ENCODE measurements at places on chromosomes 1 and 21.

DNA sequence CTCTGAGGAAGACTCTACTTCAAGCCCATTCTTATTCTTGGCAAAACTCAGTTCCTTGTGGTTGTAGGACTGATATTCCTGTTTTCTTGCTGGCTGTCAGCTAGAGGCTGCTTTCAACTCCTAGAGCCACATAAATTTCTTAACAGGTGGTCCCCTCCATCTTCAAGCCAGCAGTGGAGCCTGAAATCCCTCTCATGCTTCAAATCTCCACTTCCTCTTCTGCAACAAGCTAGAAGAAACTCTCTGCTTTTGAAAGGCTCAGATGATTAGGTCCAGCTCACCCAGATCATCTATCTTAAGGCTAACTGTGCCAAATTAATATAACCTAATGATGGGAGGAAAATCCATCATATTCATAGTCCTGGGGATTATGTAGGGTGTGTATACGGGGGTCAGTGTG is 43.2 kb upstream of the CD34 start:
- no peak for DNase-seq

DNA sequence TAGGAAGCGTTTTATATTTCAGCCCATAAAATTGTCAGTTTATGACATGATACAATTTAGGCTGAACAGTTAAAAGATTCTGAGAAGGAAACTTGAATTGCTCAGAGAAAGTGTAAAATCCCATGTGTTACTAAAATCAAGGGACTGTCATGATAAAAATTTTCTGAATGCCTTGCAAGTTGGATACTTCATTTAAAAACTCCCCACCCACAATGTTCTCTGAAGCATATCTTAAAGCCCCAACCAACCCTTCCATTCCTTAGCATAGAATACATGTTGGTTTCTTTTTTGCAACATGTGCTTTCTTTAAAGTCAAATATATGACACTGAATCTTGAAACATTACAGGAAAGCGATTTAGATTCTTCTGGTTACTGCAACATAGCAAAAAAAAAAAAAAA is 97.4 kb downstream of the MRPL39 start:
- DNase-seq, result no peak

DNA sequence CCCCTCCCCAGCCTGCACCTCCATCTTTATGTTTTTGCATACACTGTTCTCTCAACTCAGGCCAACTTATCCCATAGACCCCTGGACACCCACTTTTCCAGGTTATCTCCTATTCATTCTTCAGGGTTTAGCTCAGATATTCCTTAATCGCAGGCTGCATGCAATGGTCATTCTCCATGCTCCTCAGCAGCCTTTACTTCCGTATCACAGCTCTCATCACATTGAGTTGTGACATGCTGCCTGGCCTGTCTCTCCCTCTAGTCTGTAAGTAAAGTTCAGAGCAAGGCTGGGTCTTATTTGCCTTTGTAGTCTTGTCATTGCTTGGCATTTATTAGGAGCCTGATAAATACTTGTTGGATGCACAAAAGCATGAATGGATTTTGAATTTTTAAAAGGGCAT is 6.9 kb downstream of the DNAJC6 start:
- DNase-seq, result no peak

DNA sequence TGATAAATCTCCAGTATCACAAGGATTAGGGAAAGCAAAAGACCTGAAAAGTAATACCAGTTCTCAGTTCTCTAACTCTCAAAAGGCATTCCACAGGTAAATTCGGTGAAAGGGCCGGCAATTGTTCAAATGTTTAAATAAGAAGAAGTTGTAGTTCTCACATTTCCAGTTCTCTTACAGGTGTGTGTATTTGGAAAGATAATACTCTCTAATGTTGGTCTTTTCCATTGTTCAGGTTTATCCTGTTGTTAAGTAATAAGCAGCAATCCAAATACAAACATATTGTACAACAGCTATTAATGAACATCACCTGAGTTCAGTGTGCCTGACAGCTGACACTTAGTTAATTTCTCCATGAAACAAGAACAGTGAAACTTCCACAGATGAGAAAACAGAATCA is 13.2 kb upstream of the PRKAB2 start:
- no peak for DNase-seq

- DNase-seq, result no peak
Observed at GRCh38 chr1:157105988-157106812, 6.6 kb upstream of the ETV3L start.

GRCh38 chr1:244370060-244370637 is 81.6 kb downstream of the ADSS2 start:
- DNase-seq, result no peak

DNA sequence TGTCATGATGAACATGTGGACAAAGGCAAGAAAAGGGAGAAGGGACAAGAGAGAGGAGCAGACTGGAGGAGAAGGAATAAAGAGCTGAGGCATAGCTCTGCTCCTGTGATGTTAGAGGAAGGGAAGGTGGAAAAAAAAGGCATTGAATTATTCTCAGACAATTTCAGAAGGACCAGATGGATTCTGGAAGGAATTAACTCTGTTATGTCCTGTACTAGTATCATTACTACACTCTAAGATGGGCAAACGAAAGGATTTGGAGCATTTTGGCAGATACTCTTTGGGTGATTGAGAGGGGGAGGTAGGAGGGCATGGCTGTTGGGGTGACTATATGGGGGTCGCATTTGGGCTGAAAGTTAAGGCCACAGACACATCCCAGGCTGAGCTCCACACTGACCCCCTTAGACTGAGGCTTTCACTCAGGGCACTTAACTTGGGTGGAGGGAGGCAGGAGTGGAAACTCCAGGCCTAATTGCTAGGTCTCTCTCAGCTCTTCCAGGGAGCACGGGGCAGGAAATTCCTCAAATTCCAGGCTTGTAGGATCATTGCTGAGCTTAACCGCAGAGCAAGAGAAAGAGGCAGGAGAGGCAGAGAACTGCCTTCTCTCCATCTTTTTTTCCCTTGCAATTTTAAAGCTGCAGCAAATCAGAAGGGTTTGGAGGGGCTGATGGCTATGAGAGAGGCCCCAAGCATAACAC is 25.9 kb downstream of the KIRREL1 start:
- no peak for DNase-seq

DNA sequence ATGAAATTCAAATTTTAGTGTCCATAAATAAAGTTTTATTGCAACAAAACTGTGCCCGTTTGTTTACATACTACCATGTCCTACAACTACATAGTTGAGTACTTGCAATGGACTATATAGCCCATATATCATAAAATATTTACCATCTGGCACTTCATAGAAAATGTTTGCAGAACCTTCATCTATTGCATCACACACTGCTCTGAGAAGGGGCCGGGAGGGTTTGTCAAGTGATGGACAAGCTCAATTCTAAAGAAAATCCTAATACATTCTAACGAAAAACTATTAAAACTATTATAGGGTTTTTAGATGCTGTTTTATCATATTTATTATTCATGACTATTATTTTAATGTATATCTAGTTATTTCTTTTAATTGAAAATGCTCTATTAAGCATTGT is 35.9 kb downstream of the RGSL1 start:
- DNase-seq, result no peak

- DNase-seq, result no peak
Observed at GRCh38 chr1:203287109-203287893, 18.0 kb upstream of the BTG2 start.

GRCh38 chr21:22885614-22886013 is 1887.4 kb downstream of the NCAM2 start:
- DNase-seq, result no peak

- no peak for DNase-seq
Observed at GRCh38 chr1:67540025-67540732, 110.0 kb upstream of the SERBP1 start.

- no peak for DNase-seq
Observed at GRCh38 chr1:79507770-79508169, 501.2 kb upstream of the ADGRL4 start.

DNA sequence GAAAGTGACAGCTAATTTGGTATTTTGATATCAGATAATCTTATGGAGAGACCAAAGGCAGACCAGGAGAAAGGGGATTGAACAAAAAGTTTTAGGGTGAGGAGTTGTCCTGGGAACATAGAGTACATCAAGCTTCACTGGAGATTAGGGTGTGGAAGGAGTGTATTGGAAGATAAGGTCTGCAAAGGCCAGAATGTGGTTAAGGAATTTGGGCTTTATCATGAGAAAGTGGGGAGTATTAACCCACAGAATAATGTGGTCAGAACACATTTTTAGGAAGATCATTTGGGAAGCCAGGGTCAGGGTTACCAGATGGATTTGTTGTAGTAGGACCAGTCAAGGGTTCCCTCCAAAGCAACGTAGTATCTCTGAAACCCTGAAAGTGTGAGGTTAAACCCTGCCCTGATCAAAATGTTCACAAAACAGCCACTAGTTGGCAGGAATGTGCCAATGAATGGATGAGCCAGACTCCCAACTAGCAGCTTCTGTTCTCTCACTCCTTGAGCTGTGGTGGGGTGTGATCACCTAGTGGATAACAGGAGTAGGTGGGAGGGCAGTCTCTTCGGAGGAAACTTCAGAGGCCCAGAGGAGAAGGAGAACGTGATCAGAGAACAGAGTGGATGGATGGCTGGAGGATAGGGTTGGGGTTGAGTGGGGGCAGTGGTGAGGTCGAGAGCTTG is 35.8 kb downstream of the SLC2A1 start:
- DNase-seq, result no peak

- DNase-seq, result no peak
Observed at GRCh38 chr1:178273707-178274410, 180.0 kb downstream of the RASAL2 start.

GRCh38 chr1:81702079-81702715 is 98.5 kb upstream of the ADGRL2 start:
- DNase-seq, result no peak

- no peak for DNase-seq
Observed at GRCh38 chr21:45010860-45011259, 63.5 kb upstream of the ADARB1 start.

DNA sequence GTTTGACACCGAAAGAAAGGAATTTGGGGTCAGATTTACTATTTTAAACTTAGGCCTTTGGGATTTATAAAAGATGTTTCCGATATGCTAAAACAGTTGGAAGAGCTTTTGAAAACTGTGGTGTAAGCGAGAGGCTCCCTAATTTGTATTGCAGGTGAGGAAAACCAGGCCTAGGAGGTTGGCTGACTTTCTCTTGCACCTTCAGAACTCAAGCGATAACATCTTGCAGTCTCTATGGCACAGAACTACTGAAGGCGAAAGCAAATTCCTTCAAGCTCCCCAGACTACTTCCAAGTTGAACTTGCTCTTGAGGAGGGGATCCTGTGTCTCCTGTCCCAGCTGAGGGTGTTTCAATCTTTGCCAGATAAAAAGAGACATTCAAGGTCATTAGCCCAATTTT is 685.7 kb downstream of the ADGRL2 start:
- DNase-seq, result no peak

GRCh38 chr1:68301471-68302001 is 69.2 kb upstream of the WLS start:
- no peak for DNase-seq
